ENCODE measurements at places on chromosomes 12 and 14. TPM values are rescaled to one million over a fixed set of nuclear protein-coding genes. Genes with fewer than 3 reads are reported as not detected.

The CLEC1A gene
- total RNA-seq: under 0.01 TPM

The NRL gene
- total RNA-seq: 1.5 TPM

The PHETA1 gene
- total RNA-seq: 8.3 TPM

The PLCZ1 gene
- not detected for total RNA-seq

The AQP6 gene
- total RNA-seq: not detected

The DTX1 gene
- total RNA-seq: under 0.01 TPM

The OR11H12 gene
- under 0.01 TPM for total RNA-seq

- peak; percentile 82 for DNase-seq
Measured at GRCh38 chr14:63986789-63987533, 134.2 kb downstream of the SYNE2 start.

DNA sequence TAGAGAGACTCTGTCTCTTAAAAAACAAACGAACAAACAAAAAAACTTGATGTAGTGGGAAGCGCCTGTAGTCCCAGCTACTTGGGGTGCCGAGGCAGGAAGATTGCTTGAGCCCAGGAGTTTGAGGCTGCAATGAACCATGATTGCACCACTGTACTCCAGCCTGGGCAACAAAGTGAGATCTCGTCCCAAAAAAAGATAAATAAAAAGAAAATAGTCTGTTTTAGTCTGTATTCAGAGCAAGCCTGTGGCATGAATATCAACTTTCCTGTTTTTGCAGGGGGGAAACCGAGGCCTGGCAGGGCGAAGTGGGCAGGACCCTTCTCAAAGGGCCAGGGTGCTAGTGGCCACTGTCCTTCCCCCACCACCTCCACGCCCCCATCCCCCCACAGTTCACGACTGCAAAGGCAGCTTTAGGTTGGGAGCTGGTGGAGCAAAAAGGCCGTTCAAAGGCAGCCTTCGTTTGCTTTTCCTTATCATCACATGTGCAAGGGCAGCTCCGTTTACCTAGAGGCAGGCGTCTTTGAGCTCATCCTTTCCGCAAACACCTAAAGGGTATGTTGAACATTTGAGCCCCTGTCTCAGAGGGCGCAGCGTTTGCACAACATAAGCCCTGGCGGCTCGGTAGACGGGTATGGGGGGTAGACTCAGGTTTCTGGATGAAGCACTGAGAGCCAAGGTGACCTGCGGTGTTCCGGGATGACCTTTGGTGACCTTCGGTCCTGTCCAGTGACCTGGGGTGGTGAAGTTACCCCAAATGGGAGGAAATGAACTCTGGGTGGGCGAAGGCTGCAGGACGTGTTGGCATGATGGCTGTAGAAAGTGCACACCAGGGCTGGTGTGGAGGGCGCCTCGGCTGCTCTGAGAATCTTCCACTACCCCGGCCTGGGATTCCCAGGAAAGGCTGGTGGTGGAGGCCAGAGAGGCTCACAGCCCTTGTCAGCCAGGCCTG lies 8.7 kb upstream of the MEG3 start:
- DNase-seq: peak; percentile 55

DNA sequence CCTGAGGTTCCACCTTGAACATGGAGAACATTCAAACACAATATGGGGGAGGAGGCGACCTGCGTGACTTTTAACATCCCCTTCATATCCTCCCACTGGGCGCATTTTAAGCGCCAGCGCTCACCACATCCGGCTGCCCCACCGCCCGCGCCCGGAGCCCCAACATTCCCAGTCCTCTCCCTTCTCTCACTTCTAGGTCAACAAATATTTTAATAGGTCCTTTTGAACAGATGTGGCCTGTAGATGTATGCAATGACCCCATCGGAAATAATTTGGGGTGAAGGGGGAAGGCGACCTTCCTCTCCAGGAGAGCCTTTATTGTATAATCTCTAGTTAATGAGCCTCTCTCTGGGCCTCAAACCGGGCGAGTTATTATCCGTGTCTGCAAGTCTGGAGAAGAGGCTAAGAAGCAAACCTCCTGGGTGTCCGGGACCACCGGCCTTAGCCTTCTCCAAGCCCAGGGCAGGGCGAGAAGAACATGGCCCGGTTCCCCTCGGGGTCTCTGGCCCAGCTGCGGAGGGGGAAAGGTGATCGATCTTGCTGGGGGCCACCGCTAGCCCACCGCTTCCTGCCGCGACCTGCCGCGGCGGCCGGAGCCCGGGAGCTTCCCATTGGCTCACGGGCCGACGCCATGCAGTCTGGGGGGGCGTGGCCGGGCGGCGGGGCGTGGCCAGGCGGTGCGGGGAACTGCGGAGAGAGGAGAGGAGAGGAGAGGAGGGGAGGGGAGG lies 83.2 kb upstream of the HMGA2 start:
- peak; percentile 99 for DNase-seq

DNA sequence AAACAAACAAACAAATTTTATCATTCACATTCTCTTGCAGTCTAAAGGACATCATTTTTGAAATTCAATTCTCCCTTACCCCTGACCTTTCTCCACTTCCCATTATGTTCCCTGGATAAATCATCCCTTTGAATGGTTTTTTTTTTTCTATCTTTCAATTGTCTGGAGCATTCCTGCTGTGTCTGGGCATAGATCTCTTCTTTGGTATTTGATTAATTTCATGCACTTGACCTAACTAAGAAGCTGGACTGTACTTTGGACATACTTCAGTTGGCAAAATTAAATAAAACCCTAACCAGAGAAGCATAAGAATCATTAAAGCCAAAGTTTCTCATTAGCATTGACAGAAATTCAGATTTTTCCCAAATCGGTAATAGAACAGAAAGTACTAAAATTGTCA lies 163.6 kb upstream of the BMP4 start:
- no peak for DNase-seq

DNA sequence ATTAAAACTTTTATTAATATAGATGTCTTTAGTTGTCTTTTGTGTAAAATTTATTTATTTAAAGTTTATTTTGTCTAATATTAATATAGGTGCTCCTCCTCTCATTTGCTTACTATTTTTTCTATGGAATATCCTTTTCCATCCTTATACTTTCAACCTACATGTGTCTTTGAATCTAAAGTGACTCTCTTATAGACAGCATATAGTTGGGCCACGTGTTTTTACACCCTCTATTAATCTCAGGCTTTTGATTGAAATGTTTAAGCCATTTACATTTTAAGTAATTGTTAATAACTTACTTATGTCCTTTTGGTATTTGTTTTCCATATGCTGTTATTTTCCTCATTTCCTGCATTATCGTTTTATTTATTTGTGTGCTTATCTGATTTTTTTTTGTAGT lies 74.4 kb upstream of the LRFN5 start:
- DNase-seq: no peak

DNA sequence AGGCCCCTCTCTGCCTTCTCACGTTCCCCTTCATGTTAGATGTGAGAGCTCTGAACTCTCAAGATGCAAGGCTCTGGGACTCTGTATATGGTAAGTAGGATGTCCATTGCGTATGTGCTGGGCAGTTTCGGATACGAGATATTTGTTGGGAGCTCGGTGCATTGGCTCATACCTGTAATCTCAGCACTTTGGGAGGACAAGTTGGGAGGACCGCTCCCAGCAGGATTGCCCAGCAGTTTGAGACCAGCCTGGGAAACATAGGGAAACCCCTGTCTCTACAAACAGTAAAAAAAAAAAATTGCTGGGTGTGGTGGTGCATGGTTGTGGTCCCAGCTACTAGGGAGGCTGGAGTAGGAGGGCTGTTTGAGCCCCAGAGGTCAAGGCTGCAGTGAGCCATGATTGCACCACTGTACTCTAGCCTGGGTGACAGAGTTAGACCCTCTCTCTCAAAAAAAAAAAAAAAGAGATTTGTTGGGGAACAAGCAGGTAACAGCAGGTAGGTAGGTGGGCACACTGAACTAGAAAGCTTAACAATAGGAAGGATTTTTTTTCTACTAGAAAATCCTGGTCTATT lies 3.4 kb downstream of the TMEM120B start:
- DNase-seq: no peak

All from osteoblast (primary cell).